Chondrocyte (in vitro differentiated cells): ENCODE measurements at places on chromosomes 2 and 18. TPM values are rescaled to one million over a fixed set of nuclear protein-coding genes. Genes with fewer than 3 reads are reported as not detected.
A peak's percentile ranks its signal among the peaks of the same experiment; 100 is the strongest.

GRCh38 chr2:234061624-234062257 is 11.2 kb downstream of the SPP2 start:
- no peaks in the 10 kb centered on the region for H3K36me3 ChIP-seq
- no peaks in the 10 kb centered on the region for H3K4me1 ChIP-seq
- no peak overlapping the region for H3K4me3 ChIP-seq
- no peak overlapping the region for H3K27ac ChIP-seq
- no peak for DNase-seq

GRCh38 chr2:47266939-47267710 is 112.0 kb upstream of the STPG4 start:
- H3K27me3 ChIP-seq, result no peaks in the 10 kb centered on the region
- no peaks in the 10 kb centered on the region for H3K36me3 ChIP-seq
- no peak for DNase-seq

DNA sequence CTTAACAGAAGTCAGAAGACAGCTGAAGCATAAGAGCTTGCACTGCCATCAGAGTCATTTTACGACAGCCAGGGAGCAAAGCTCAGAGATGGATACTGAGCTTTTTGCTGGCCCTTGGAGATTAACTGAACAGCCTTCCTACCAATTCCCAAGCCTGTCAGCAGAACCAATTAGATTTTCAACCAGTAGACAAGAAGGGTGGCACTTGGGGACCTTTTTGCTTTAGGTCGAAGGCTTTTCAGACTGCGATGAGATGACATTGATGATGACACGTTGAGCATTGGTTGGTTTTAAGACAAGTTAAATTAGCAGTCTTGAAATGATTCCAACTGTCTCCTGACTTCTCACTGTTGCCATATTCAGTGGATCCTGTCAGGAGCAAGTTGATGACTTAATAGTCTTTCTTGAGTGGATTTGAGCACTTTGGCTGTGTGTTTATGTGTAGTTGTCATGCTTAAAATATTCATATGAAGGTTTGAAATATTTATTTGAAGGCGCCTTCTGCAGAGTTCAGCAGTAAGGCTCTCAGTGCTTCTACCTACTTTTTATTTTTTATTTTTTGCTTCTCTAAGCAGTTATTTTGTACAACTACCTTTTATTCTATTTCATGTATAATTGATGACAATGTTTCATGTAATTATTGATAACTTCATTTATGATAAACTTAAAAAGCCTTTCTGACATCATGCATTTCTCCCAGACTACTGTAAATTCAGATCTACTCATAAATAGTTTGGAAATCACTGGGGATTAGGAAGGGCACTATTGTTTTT is 256.7 kb downstream of the CAMKMT start:
- H3K4me1 ChIP-seq, result no peaks in the 10 kb centered on the region
- DNase-seq, result no peak

Gene CDK15
- total RNA-seq, result 3.6 to 5.9 TPM (median 4.6 TPM) in 3 replicates

- no peak overlapping the region for H3K4me3 ChIP-seq
- no peak for DNase-seq
- H3K4me1 ChIP-seq, result no peaks in the 10 kb centered on the region
Measured at GRCh38 chr2:177724398-177725287, 332.1 kb downstream of the AGPS start.

- H3K36me3 ChIP-seq, result no peaks in the 10 kb centered on the region
- peak overlapping the region; percentile 63 for H3K27ac ChIP-seq
Measured at GRCh38 chr2:146031158-146031557, 1511.2 kb upstream of the ZEB2 start.

DNA sequence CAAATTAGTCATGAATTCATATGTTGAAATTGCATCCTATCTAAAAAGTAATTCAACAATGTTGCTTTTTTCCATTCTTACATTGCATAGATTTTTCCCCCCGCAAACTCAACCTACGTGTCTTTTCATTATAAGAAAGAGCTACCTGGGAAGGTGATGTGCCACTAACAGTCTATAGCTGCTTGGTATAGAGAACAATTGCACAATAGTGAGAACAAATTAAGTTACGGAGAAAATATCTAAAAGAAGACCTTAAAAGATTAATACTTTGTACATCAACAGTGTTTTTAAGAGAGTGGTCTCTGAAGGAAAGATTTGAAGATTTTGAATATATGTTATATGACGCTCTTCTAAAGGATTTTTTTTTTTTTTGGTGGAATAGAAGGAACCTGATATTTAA is 111.8 kb downstream of the STK39 start:
- no peaks in the 10 kb centered on the region for H3K27me3 ChIP-seq
- peaks cover 52% of the 10 kb centered on the region for H3K4me1 ChIP-seq
- DNase-seq, result no peak
- H3K27ac ChIP-seq, result no peak overlapping the region
- peaks cover 12% of the 10 kb centered on the region for H3K36me3 ChIP-seq

Gene KCNG2
- not detected in 3 replicates for total RNA-seq

DNA sequence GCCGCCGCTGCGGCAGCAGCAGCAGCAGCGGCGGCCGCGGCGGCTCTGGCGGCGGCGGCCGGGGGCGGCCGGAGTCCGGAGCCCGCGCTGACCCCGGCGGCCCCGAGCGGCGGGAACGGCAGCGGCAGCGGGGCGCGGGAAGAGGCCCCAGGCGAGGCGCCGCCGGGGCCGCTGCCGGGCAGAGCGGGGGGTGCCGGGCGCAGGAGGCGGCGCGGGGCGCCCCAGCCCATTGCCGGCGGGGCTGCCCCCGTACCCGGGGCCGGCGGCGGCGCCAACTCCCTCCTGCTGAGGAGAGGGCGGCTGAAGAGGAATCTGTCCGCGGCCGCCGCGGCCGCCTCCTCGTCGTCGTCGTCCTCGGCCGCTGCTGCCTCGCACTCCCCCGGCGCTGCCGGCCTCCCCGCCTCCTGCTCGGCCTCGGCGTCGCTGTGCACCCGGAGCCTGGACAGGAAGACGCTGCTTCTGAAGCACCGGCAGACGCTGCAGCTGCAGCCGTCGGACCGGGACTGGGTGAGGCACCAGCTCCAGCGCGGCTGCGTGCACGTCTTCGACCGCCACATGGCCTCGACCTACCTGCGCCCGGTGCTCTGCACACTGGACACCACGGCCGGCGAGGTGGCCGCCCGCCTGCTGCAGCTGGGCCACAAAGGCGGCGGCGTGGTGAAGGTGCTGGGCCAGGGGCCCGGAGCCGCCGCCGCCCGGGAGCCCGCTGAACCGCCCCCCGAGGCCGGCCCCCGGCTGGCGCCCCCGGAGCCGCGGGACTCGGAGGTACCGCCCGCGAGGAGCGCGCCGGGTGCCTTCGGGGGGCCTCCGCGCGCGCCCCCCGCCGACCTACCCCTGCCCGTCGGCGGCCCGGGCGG is 646 bp downstream of the PHLPP1 start:
- H3K36me3 ChIP-seq, result no peaks in the 10 kb centered on the region
- H3K4me1 ChIP-seq, result peaks cover 47% of the 10 kb centered on the region
- H3K27ac ChIP-seq, result peak overlapping the region; percentile 94
